ENCODE measurements at places on chromosomes 2 and 18.

- no peak for DNase-seq
These were observed 221.1 kb upstream of the ATP5MC3 start for GRCh38 chr2:175402571-175402970.

- no peak for DNase-seq
These were observed 132.5 kb downstream of the SPHKAP start for GRCh38 chr2:228048838-228049490.

DNA sequence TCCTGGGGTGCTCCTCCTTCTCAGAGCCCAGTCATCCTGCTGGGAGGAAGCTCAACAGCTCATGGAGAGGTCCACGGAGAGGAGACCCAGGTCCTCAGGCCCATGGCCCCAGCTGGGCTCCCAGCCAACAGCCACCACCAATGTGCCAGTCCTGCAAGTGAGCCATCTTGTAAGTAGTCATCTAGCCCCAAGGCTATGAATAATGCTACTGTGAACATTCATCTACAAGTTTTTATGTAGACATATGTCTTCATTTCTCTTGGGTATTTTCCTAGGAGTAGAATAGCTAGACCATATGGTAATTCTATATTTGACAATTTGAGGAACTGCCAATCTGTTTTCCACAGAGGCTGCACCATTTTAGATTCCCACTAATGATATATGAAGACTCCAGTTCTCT lies 166.1 kb downstream of the MTCL1 start:
- no peak for DNase-seq

GRCh38 chr18:12995952-12996477 lies 4.9 kb downstream of the CEP192 start:
- DNase-seq, result no peak

GRCh38 chr2:112812318-112813267 lies 24.0 kb downstream of the IL1B start:
- DNase-seq, result no peak

- no peak for DNase-seq
These were observed 493.6 kb upstream of the SPHKAP start for GRCh38 chr2:228675091-228675490.

DNA sequence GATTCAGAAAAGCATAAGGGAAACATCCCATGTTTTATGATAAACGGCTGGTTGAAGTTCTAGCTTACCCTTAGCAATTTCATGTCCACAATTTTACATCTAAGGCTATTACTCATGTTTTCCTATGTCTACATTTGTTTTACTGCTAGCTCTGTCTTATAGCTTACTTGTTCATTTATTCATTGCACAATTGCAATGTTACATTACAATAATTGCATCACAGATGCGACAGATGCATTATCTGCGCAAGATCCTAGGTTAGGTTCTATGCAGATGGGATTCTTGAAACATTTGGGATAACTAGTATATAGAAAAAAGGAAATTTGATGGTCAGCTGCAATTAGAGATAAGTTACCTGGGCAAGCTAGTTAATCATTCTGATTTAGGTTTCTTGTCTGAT lies 108.4 kb downstream of the ARHGAP28 start:
- no peak for DNase-seq

DNA sequence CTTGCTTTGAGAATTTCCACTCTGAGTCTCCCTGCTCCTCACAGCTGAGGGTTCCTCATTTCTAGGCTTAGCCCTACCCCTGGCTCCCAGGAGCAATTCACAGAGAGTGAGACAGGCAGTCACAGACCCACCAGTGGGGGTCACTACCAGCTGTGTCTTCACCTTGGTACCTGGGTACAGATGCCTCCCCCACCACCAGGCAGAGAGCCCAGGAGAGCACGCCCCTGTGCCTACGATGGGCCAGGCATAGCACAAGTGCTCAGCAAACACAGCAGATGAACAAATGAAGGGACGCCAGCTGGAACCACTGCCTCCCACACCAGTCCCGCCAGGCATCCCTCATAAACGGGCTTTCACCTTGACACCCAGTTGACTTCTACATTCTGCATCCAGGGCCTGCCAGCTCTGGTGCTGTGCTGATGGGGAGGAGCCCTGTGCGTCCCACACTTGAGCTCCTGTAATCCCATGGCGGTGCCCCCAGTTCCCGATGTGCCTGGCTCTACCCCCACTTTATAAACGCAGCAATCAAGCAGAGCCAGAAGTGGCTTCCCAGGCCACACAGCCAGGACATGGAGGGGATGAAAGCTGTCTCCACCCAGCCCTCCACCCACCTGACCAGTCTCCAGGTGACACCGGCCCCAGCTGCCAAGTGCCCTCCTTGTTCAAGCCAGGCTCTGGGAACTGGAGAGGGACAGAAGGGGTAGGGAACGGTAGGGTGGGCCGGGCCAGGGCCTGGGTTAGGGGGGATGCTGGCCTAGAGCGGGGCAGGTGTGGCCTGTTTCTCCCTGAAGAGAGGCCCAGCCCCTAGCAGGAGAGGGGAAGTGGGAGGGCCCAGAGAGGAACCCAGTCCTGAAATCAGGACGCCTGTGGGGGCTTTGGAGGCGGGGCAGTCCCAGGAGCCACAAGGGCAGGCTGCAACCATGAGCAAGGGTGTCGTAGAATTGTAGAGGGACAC lies 42.5 kb downstream of the SCTR start:
- no peak for DNase-seq
